CD4-positive, alpha-beta T cell (primary cell): ENCODE measurements at places on chromosomes 3 and 15.

DNA sequence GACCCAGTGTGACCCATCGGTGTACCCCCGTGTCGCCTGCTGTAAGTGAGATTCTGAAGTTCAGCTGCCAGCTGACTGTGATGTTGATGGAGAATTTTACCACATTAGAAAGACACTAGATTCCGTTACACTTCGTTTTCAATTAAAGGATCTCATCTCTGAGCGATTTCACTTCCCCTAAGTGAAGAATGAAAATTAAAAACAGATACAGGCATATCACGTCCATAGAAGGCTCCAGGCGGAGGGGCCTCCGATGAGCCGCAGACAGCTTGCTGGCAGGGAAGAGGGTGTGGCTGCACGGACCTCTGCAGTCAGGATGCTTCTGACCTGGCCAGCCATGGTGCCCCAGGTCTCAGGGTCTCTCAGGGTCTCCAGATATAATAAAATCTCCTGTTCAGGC lies 6.6 kb upstream of the CPN2 start:
- DNase-seq: no peak

GRCh38 chr3:55000546-55000945 lies 72.7 kb upstream of the LRTM1 start:
- DNase-seq: no peak

- DNase-seq: no peak
Observed at GRCh38 chr15:88631464-88632028, 7.3 kb upstream of the ISG20 start.

- DNase-seq: no peak
Observed at GRCh38 chr15:53658255-53658654, 101.2 kb downstream of the WDR72 start.

- no peak for DNase-seq
Observed at GRCh38 chr3:17219593-17219992, 334.8 kb downstream of the PLCL2 start.

GRCh38 chr3:52237657-52238172 lies 1.2 kb downstream of the TWF2 start:
- peak; percentile 59 for DNase-seq

GRCh38 chr15:90479656-90480055 lies 50.1 kb upstream of the CRTC3 start:
- no peak for DNase-seq

GRCh38 chr15:80890341-80891005 lies 99.1 kb downstream of the MESD start:
- DNase-seq: no peak
